ENCODE measurements at places on chromosomes 12 and 14.

DNA sequence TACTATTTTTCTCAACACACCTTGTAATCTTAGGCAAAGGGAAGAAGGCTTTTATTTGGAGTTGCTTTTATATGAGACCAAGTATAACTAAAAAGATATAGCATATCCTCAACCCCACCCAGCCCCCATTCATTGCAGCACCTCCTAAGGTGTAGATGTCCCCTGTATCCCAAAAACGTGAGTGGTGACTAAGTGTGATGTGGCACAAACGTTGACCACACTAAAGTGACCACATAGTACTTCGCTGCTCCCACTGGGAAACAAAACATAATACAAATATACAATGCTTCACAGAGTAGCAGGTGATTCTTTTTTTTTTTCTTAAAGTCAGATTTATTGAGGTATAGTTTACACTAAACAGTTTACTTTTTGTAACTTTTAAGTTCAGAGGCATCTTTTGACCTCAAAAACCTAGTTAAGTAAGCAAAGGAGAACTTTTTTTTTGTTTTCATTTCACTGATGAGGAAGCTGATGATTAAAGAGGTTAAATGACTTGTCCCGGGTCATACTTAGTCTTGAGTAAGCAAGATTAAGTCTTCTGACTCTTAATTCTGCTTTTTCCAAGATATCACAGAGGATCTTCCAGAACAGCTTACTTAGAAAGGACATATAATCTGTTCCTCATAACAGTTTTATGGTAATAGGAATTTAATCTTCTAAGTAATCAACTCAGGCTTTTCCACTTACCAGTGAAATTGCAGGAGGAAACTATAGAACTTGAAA lies 245.2 kb upstream of the PLEKHG7 start:
- DNase-seq, result no peak

GRCh38 chr14:103260629-103261124 lies 73.4 kb upstream of the EIF5 start:
- DNase-seq, result peak; percentile 74

GRCh38 chr14:79443602-79444001 lies 767.7 kb downstream of the DIO2 start:
- DNase-seq, result no peak

- no peak for DNase-seq
Measured at GRCh38 chr12:123005081-123005626, 24.7 kb downstream of the ARL6IP4 start.

DNA sequence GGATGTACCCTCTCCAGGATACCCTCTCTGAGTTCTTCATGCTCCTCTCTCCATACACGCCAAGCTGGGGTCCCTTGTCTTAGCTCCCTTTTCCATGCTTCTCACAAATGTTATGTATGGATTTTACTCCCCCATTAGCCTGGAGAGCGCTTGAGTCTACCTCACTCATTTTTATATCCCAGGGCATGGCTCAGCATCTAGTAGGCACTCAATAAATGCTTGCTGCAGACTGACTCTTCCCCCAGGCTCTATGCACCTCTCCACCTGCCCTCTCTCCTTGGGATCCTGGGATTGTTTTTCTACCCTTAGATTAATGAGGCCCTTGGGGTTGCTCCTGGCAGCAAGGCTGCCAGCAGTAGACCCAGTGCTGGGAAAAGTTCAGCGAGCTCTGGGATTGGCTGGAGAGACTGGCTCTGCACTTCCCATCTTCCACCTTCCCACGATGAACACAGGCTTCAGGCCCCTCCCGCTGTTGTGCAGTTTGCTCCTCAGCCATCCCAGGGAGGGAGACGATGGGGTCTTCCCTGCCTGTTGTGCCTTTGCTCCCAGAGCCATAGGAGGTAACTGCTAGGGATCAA lies 2.2 kb downstream of the NRIP2 start:
- no peak for DNase-seq

DNA sequence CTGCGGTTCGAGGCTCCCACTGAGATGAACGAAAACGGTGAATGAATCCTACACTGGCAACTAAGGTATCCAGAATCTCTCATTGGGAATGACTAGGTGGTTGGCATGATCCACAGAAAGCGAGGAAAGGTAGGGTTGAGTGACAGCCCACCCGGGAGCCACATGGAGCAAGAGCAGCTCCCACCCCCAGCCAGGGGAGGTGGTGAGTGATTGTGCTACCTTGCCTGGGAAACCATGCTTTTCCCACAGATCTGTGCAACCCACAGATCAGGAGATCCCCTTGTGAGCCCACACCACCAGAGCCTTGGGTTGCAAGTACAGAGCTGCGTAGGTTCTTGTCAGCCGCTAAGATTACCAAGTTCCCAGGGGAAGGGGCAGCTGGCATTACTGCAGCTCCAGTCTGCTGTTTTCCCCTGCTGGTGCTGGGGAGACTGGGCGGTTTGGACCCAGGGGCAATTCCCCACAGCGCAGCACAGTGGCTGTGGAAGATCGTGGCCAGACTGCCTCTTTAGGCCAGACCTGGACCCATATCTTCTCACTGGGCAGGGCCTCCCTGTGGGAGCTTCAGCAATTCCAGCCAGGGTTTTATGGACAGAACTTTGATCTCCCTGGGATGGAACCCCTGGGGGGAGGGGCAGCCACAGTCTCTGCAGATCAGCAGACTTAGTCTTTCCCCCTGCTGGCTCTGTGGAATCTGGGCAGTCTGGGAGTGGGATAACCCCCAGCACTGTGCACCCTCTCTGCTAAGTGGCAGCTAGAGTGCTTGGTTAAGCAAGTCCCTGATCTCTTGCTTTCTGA lies 44.6 kb upstream of the PPP4R3A start:
- DNase-seq, result no peak

GRCh38 chr12:31002361-31002725 lies 71.3 kb upstream of the DDX11 start:
- no peak for DNase-seq

- DNase-seq, result no peak
Measured at GRCh38 chr12:107458163-107458562, 227.4 kb upstream of the PWP1 start.

- DNase-seq, result peak; percentile 68
Measured at GRCh38 chr12:62211510-62211909, 48.7 kb upstream of the USP15 start.

Data from suppressor macrophage (primary cell).